ENCODE measurements at places on chromosomes 16 and 17.

GRCh38 chr16:14301169-14302030 lies 230.3 kb downstream of the MRTFB start:
- no peak for DNase-seq

- peak; percentile 87 for DNase-seq
Measured at GRCh38 chr17:66673668-66674276, 161.1 kb upstream of the CACNG5 start.

DNA sequence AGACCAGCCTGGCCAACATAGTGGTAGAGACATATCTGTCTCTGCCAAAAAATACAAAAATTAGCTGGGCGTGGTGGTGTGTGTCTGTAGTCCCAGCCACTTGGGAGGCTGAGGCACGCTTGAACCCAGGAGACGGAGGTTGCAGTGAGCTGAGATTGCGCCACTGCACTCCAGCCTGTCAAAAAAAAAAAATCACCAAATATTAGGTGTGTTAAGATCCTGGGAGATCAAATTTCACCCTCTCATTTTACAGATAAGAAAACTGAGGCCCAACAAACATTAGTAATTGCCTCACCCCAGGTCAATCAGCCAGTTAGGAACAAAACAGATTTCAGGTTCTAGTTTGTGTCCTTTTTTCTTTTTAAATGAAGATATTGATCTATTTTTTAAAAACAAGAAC lies 116.7 kb downstream of the MSI2 start:
- DNase-seq, result no peak

GRCh38 chr16:21952040-21952792 lies 945 bp upstream of the UQCRC2 start:
- peak; percentile 84 for DNase-seq

DNA sequence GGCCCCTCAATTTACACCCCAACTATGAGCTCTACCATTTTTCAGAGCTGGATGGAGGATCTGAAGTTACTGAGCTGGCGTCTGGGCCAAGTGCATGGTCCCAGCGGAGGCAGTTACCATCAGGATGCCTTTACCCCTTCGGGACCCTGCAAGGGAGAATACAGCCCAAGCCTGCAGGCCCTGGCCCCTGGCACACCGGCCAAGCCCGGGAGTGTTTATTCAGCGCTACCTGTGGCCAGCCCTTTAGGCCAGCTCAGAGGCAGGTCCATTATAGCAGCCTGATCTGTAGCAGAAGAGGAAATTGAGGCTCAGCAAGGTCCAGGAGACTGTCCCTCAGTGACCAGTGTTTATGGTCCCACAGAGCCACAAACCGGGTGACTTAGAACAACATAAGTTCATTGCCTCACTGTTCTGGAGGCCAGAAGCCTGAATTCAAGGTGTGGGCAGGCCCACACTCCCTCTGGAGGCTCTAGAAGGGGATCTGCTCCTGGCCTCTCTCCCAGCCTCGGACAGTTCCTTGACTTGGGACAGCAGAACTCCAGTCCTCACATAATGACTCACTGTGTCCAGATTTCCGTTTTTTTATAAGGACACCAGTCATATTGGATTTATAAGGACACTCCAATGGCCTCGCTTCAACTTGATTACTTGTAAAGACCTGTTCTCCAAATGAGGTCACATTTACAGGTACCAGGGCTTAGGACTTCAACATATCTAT lies 8.8 kb downstream of the SEC14L5 start:
- no peak for DNase-seq

DNA sequence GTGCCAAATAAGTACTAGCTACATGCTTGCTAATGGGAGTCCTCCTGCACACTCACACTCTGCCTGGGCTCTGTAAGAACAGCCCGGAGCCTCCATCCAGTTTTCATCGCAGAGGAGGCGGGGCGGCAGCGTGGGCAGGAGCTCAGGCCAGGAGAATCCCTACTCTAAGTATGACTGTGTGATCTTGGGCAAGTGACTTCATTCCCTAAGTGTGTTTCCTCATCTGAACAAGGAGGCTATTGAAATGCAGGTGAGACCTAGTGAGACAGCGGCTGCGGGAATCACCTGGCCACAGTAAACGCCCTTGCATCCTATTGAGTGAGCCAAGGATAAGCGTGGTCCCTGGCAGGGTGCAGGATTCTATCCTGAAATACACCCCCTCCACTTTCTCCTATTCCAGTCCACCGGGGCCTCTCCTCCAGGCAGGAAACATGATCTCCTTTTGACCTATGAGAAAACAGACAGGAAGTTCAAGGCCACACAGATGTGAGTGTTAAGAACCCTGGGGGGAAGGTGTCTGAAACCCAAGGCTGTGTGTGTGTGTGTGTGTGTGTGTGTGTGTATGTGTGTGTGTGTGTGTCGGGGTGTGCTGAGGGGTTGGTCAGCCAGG lies 5.2 kb upstream of the RAI1 start:
- DNase-seq, result peak; percentile 17

All from stimulated activated naive CD4-positive, alpha-beta T cell (primary cell).